GM20000 (cell line): ENCODE measurements at places on chromosomes 1 and 21.

DNA sequence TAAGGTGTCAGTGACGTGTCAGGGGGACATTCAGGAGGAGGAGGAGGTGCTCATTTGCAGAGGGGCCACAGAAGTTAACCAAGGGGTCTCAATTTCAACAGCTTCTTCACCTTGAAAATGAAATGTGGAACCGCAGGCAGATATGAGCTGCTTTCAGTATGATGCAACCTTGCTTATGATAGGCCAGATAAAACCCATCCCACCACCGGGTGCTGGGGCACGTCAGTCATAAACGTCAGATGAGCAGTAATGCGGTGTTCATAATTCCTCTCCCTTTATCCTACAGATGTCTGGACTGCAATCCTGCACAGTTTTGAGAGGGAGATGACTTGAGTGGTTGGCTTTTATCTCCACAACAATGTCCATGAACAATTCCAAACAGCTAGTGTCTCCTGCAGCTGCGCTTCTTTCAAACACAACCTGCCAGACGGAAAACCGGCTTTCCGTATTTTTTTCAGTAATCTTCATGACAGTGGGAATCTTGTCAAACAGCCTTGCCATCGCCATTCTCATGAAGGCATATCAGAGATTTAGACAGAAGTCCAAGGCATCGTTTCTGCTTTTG, 1.7 kb downstream of the PTGFR start:
- DNase-seq: no peak

- DNase-seq: no peak
Observed at GRCh38 chr1:66931590-66931989, 6.8 kb downstream of the MIER1 start.

DNA sequence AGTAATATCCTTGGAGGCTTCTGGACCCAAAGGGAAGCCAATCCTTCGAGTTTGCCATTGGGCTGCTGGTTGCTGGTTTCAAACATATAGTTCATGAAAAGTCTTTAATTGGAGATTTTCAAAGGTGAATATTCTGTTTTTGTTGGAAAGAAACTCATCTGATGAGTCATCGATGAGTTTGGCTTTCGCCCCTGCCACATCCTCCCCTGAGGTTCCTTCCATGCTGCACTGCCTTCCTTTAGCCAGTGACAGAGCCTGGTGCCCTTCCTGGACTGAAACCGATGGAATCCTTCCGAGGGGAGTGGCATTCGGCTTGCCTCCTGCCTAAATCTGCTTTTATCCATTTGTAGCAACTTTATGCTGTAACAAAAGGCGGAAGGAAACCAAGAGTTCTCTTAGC, 550.0 kb downstream of the KIF26B start:
- no peak for DNase-seq

GRCh38 chr1:202162418-202163280, 2.2 kb upstream of the PTPN7 start:
- no peak for DNase-seq

DNA sequence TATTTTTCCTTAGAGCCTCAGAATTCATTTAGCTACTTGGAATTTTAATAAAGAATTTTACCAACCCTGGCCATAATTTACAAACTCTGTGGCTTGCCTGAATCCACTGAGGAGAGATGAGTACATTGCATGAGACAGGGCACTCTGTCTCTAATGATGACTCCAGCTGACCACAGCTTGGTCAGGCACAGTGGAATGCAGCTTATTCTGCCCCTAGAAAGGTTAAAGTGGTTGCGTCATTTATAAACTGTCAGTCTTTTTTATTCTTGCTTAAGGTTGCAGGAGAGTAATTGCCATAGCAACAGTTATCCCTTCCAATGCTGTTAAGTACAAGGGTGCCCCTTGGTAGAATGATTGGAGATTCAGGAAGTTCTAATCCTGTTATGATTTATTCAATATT, 28.3 kb downstream of the PDE4B start:
- DNase-seq: no peak

GRCh38 chr1:27884006-27884954, 11.9 kb downstream of the THEMIS2 start:
- DNase-seq: peak; percentile 49

DNA sequence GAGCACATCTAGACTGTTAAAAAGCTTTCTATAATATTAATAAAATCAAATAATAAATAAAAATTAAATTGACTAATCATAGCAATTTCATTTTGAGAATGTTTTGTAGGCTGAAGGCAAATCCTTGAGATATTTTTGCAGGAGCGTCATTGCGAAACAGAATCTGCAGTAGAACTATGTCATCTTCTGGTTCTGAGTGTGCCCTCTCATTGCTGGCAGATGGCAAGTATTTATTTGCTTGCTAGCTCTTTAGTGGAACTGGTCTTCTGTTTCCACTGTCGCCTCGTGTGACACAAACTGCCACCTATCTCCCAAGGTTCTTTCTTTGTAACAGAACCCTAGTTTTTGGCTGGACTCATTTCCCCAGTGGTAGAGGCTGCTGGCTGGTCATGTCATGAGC, 19.0 kb upstream of the IRF2BP2 start:
- DNase-seq: no peak

- no peak for DNase-seq
Observed at GRCh38 chr1:247935781-247936180, 11.1 kb downstream of the OR2AJ1 start.

DNA sequence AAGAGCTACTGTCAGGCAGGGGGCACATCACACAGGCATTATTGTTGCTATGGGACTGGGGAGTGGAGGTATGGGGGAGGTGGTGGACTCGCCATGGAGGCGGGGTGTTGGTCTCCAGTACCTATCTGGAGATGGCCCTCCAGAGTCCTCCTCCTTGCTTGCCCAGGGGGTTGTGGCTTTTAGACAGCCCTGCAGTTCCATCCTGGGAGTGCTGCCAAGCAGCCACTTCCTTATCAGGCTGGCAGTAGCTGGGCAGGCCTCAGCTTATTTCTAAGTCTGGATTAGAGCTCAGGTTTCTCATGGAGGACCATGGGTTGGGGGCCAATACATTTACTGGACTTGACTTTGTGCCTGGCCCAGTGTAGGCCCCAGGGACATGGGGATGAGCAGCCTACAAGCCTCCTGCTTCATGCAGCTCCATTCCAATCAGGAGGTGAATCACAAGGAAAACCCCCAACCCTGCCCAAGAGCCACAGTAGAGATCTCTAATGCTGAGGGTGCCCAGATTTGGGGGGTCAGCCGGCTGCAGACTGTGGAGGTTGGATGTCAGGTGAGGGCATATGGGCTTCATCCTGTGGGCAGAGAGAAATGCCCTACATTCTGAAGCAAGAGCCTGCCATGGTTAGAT, 210.7 kb upstream of the EDN2 start:
- no peak for DNase-seq

GRCh38 chr1:65949933-65950332, 157.2 kb downstream of the PDE4B start:
- DNase-seq: no peak

- no peak for DNase-seq
Observed at GRCh38 chr1:48693180-48693579, 83.5 kb downstream of the BEND5 start.

- no peak for DNase-seq
Observed at GRCh38 chr1:207890136-207890738, 20.7 kb downstream of the CD34 start.

DNA sequence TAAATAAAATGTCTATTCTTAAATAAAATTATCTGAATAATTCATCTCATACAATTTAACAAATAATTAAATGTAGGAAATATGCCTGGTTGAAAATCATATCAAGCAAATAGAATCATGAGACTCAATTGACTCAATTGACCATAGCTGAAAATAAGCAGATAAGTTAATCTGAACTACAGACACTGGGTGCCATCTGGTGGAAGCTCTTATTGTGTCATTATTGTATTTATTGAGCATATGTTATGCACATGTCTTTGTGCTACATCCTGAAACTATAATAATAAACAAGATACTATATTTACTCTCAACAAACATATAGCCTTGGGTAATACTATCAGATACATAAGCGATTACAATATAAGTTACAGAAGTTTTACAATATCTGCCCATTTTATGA, 41.0 kb downstream of the BRINP3 start:
- DNase-seq: peak; percentile 2

DNA sequence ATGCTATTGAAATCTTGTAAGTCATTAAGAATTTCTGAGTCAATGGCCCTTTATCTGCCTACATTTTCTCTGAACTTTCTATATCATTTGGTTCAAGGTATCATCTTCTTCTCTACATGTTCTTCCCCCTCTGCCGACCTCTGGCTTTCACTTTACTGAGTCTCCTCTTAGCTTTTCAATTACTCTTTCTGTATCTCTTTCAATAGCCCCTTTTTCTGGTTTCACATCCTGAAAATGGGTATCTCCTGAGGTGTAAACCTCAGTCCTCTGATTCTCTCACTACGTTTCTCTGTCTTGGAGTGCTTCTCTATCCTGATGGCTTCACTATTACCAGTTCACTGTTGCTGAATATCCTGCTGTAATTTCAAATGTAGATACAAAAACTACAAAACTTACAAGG, 98.9 kb downstream of the LYST start:
- DNase-seq: peak; percentile 42

DNA sequence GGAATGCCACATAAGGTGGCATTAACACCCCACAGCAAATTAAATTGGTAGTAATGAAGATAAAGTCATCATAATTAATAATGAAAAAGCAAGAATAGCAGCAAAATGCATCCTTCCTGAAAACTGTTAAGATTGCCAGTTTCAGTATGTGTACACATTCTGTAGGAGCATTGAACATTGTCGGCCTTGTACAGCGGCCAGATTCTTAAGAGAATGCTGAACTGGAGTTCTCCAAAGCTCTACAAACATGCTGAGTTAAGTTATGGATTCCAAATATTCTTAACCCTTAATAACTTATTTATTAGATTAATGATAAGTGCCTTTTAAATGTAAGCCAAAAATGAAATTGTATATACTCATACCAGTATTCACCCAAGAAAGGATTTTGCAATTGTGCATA, 189.9 kb downstream of the AK5 start:
- no peak for DNase-seq

DNA sequence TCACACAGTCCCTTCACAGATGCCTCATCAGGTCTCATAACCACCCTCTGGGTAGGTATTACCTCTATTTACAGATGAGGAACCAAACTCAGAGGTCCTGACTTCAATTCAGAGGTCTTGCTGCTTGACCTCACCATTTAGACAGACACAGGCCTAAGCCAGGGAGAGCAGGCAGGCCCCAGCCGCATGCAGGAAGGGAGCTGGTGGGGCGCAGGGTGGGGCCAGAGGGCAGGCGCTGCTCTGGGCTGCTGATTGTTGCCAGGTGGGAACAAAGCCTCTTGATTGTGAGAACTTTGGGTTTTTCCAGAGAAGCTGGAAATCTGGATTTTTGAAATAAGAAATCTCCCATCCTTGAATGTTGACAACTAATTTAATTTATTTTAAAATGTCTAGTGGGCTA, 19.9 kb upstream of the PRELP start:
- no peak for DNase-seq

DNA sequence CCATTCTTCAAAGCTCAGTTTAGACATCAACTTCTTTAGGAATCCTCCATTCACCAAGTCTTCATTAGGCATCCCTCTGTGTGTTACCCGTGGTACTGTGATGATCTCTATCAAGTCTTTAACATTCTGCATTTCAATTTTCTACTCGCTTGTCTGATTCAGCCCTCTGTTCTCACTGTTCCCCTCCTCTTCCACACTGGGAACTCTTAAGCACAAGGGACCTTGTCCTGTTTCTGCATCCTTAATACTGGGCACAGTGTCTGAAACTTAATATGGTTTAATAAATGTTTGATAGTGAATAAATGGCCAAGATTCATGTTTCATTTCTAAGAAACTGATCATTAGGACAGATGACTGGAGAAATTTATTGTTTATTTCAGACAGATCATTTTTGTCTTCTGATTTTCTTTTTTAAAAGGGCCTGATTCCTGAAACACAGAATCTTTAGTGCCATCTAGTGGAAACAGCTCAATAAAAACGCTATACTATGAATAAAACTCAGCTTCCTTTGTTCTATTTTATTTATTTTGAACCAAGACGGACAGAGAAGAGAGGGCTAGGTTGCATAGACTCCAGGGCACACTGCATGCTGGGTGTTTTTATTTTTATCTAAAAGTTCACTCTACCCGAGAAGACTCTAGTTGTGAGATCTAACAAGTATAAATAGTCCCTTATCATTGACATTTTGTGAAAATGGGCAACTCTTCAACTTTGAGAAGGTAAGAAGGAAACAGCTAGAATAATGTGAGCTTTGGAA, 7.0 kb upstream of the TRIM45 start:
- peak; percentile 47 for DNase-seq

DNA sequence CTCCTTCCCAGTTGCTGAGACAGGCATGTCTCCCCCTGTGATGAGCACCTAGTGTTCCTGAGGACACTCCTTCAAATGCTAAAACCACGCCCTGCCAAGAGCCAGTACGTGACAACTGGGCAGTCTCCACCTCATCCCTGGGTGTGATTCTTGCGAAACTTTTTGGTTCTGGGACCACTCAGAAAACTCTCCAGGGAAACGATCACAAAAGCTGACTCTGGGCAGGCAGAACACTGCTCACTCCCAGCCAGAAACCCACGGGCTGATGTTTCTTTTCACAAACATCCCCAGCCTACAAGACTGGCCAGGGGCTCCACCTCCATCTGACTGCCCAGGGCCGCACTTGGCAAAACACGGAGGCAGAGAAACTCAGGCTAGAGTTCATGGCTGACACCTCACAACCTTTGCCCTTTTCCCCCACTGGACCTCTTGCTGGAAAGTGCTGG, 24.4 kb downstream of the DHRS3 start:
- no peak for DNase-seq

DNA sequence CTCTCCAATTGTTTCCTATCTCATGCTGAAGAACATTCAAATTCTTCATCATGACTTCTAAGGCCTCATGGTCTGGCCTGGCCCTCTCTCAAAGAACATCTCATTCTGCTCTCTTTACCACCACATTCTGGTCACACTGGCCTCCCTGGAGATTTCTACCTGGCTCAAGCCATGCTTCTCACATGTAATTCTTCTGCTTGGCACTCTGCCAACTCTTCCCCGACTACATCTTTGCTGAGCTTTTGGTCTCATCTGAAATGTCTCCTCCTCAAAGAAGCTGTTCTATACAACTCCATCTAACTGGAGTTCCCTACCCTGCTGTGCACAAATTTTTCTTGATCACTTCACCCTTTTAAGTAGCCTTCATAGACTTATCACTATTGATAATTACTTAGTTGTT, 1.4 kb upstream of the TBX19 start:
- no peak for DNase-seq

DNA sequence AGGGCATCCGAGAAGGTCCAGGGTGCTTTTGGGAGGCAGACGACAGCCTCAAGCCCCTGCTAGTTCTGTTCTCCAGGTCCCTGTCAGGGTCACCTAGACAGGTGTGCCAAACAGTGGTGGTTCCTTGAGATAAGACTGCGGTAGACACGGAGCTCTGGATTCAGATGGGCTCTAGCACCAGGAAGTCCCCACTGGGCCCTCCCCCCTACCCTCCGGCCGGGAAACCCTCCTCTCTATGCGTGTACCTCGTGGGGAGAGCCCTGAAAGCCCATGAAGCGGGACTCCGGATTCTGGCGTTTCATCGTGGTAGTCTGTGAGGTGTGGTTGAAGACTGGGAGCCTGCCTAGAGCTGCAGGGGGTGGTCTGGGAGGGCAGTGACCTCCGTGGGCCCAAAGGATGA, 2.1 kb upstream of the KCNA2 start:
- DNase-seq: no peak
